RWPE2 (cell line): ENCODE measurements at places on chromosomes 3 and 15.

GRCh38 chr3:59566481-59566975, 516.7 kb upstream of the CFAP20DC start:
- no peak for DNase-seq

DNA sequence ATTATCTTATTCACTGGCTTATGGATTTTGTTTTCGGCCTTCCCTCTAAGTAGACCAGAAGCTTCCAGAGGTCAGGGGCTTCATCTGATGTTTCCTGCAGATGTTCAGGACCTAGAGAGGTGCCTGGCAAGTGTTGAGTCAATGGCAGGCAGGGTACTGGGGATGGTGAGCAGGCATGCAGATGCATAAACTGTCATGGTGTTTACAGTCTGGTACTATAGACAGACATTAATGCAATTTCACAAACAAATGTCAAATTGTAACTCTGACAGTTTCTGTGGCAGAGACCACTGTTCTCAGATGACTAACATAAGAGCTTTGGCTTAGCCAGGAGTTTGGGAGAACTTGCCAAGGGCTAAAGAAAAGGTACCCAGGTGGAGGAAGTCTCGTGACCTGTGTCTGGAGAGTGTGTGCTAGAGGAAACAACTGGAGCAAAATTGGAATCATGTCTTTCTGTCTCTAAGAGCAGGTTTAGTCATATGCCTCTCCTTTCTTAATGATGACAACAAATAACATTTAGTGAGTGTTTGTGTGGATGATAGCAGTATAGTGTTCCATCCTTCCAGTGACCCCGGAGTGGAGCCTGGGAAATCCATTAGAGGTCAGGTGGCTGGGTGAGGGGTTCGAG, 53.7 kb upstream of the TRAK1 start:
- no peak for DNase-seq

GRCh38 chr3:77588863-77589262, 549.0 kb downstream of the ROBO2 start:
- DNase-seq: no peak

- no peak for DNase-seq
Measured at GRCh38 chr3:149393345-149394160, 16.1 kb upstream of the TM4SF1 start.
